Urinary bladder (tissue), 4 donors: ENCODE measurements at places on chromosomes 3 and 15. TPM values are rescaled to one million over a fixed set of nuclear protein-coding genes. Genes with fewer than 3 reads are reported as not detected.

EPHB1 gene
- 1.6 TPM for total RNA-seq

ITIH1 gene
- not detected for total RNA-seq

THAP10 gene
- 5.0 TPM for total RNA-seq

BLM gene
- total RNA-seq: 7.8 TPM

CFAP92 gene
- 1.9 TPM for total RNA-seq

INO80 gene
- 36.6 TPM for total RNA-seq

FETUB gene
- total RNA-seq: not detected

ARF4 gene
- total RNA-seq: 296 TPM

NTRK3 gene
- total RNA-seq: 26.4 TPM

SAXO2 gene
- total RNA-seq: 4.7 TPM

MCF2L2 gene
- 3.6 TPM for total RNA-seq

TM4SF1 gene
- total RNA-seq: 124 TPM

CHCHD4 gene
- total RNA-seq: 7.7 TPM
